Thymus (tissue), 14 donors: ENCODE measurements at places on chromosomes 2 and 18. TPM values are rescaled to one million over a fixed set of nuclear protein-coding genes. Genes with fewer than 3 reads are reported as not detected.

DNA sequence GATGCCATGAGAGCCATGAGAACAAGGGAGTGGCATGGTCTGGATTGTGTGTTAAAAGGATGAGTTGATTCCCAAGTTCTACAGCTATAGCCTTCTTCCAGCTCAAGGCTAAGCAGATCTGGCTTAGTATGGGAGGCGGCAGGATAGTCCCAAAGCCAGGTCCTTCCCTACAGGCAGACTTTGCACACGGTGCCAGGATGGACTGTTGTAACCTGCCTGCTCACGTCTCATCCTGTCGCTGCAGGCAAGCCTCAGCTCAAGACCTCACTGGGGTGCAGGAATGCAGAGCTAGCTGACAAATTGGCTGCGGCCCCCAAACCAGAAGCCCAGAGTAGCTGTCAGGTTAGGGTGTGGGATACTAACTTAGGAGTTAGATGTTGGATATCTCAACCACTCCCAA is 28.8 kb upstream of the IGFBP5 start:
- H3K4me3 ChIP-seq, result no peak overlapping the region
- H3K27ac ChIP-seq, result no peak overlapping the region
- no peaks in the 10 kb centered on the region for H3K27me3 ChIP-seq

DNA sequence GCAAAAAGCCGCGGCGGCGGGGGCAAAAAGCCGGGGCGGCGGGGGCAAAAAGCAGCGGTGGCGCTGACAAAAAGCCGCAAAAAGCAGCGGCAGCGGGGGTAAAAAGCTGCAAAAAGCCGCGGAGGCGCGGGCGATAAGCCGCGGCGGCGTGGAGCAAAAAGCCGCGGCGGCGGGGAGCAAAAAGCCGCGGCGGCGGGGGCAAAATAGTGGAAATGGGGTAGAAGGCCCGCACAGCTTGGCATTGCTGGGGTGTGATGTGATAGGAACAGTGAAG is 450.1 kb downstream of the ANKRD30B start:
- H3K4me1 ChIP-seq, result no peaks in the 10 kb centered on the region
- H3K4me3 ChIP-seq, result no peak overlapping the region
- H3K27ac ChIP-seq, result no peak overlapping the region
- H3K27me3 ChIP-seq, result peaks cover 2% of the 10 kb centered on the region

- H3K27me3 ChIP-seq, result peaks cover 30% of the 10 kb centered on the region
- H3K36me3 ChIP-seq, result no peaks in the 10 kb centered on the region
- H3K27ac ChIP-seq, result no peak overlapping the region
- no peaks in the 10 kb centered on the region for H3K4me1 ChIP-seq
These were observed 12.8 kb upstream of the ONECUT2 start for GRCh38 chr18:57422313-57422872.

- no peaks in the 10 kb centered on the region for H3K27me3 ChIP-seq
- no peaks in the 10 kb centered on the region for H3K4me1 ChIP-seq
- H3K36me3 ChIP-seq, result no peaks in the 10 kb centered on the region
These were observed 425.4 kb downstream of the TGIF1 start for GRCh38 chr18:3875376-3875775.

GRCh38 chr2:146964494-146964893 is 880.3 kb upstream of the ACVR2A start:
- H3K36me3 ChIP-seq, result no peaks in the 10 kb centered on the region
- no peak for DNase-seq
- H3K27ac ChIP-seq, result no peak overlapping the region

DNA sequence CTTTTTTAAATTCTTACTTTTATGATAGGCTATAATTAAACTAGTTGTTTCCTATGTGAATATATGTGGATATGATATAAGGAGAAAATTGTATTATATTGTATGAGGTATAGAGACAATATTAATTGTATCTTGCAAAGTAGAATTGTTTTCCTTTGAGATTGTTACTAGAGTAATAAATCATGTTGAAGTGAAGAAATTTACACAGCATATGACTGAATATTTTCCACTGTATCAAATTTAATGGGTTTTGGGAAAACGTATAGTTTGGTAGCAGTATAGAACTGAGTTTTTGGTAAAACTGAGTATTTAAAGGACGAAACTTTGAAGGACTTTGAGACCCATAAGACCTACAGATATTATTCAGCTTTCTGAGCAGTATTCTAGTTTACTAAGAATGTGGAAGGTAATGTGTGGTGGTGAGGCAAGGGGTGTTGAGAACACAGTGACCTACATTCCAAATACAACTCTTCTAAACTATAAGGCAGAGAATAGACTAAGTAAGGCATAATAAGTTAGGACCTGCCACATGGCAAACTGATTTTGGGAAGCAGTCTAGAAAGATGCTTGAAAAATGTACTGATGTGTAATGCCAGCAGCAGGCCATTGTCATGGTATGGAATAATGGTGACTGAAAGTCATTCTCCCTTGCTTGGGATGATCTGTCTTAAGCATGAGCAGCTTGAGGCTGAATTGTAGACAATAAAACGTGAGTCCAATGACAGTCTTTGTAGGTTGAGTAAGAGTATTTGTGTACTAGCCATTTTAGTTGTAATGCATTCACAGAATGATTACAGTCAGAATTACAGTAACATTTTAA is 29.6 kb downstream of the PKP4 start:
- H3K27ac ChIP-seq, result no peak overlapping the region
- H3K36me3 ChIP-seq, result no peaks in the 10 kb centered on the region
- DNase-seq, result no peak

GRCh38 chr2:131092458-131093005 is 728 bp downstream of the FAM168B start:
- no peaks in the 10 kb centered on the region for H3K27me3 ChIP-seq
- H3K27ac ChIP-seq, result peak overlapping the region; percentile 15
- peaks cover 19% of the 10 kb centered on the region for H3K36me3 ChIP-seq
- no peak for DNase-seq
- H3K4me1 ChIP-seq, result peaks cover 5% of the 10 kb centered on the region

GRCh38 chr2:117492209-117492851 is 322.2 kb upstream of the DDX18 start:
- no peaks in the 10 kb centered on the region for H3K27me3 ChIP-seq
- no peaks in the 10 kb centered on the region for H3K36me3 ChIP-seq
- no peak for DNase-seq
- no peak overlapping the region for H3K4me3 ChIP-seq

DNA sequence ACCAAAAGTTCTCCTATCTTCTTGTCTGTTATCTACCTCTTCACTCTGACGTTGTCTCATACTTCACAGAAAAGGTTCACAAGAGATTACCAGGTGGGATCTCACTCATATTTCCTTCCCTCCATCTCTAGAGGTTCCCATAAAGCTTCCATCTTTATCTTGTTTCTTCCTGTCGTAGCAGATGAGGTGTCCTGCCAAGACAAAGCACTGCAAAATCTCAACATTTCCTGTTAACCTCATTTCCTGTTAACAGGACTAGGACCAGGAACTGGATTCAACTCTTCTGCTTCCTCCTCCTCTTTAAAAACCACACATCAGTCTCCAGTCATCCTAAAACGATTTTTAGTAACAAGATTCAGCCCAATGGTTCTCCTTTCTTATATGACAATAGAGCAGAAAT is 512.8 kb upstream of the NRP2 start:
- H3K4me1 ChIP-seq, result no peaks in the 10 kb centered on the region
- H3K36me3 ChIP-seq, result no peaks in the 10 kb centered on the region
- no peak for DNase-seq
- no peaks in the 10 kb centered on the region for H3K27me3 ChIP-seq
- no peak overlapping the region for H3K4me3 ChIP-seq
- H3K27ac ChIP-seq, result no peak overlapping the region

DNA sequence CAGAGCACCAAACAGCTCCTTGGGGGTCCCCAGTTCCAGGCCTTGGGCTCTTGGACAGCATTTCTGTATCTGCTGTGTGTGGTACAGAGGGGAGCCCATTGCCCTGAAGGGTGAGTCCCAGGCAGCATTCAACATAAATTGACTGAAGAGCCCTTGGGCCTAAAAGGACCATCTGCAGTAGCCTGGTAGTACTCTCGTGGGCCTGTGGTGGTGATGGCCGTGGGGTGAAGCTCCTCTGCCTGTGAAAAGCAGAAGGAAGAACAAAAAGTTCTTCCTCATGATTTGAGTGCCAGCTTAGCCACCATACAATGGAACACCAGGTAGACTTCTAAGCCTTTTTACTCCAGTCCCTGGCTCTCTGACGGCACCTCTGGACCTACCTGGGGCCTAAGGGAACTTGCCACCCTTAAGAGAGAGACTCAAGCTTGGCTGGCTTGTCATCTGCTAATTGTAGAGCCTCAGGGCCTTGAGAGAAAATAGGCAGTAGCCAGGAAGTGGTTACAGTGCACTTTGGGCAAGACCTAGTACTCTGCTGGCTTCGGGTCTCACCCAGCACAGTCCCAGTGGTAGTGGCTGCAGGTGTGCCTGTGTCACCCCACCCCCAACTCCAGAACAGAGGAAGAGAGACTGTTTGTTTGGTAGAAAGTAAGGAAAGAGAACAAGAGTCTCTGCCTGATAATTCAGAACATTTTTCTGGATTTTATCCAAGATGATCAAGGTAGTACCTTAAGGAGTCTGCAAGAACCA is 84.6 kb upstream of the CERS6 start:
- H3K36me3 ChIP-seq, result no peaks in the 10 kb centered on the region

ELP2 gene
- total RNA-seq, result 62.5 TPM

- DNase-seq, result no peak
- H3K27me3 ChIP-seq, result no peaks in the 10 kb centered on the region
- H3K4me3 ChIP-seq, result no peak overlapping the region
- H3K4me1 ChIP-seq, result peaks cover 46% of the 10 kb centered on the region
- H3K36me3 ChIP-seq, result no peaks in the 10 kb centered on the region
- no peak overlapping the region for H3K27ac ChIP-seq
These were observed 35.7 kb downstream of the ODC1 start for GRCh38 chr2:10412380-10412779.

ANKRD30BL gene
- 0.19 TPM for total RNA-seq

- no peaks in the 10 kb centered on the region for H3K27me3 ChIP-seq
- no peak overlapping the region for H3K4me3 ChIP-seq
- no peaks in the 10 kb centered on the region for H3K36me3 ChIP-seq
- H3K27ac ChIP-seq, result no peak overlapping the region
These were observed 136.3 kb downstream of the OLA1 start for GRCh38 chr2:174112073-174112472.

ACMSD gene
- not detected for total RNA-seq

GRCh38 chr2:104852090-104852666 is 1.7 kb upstream of the POU3F3 start:
- no peak overlapping the region for H3K27ac ChIP-seq
- H3K4me3 ChIP-seq, result no peak overlapping the region
- H3K4me1 ChIP-seq, result peaks cover 32% of the 10 kb centered on the region

GRCh38 chr2:111938392-111938791 is 40.0 kb downstream of the MERTK start:
- no peaks in the 10 kb centered on the region for H3K27me3 ChIP-seq
- H3K4me1 ChIP-seq, result no peaks in the 10 kb centered on the region
- H3K4me3 ChIP-seq, result no peak overlapping the region
- H3K36me3 ChIP-seq, result no peaks in the 10 kb centered on the region
- DNase-seq, result no peak

- peak overlapping the region; percentile 80 for H3K27ac ChIP-seq
- H3K27me3 ChIP-seq, result no peaks in the 10 kb centered on the region
- H3K4me3 ChIP-seq, result peak overlapping the region; percentile 71
- H3K4me1 ChIP-seq, result peaks cover 4% of the 10 kb centered on the region
- no peaks in the 10 kb centered on the region for H3K36me3 ChIP-seq
- DNase-seq, result peak; percentile 46
These were observed 3.9 kb upstream of the SPRED2 start for GRCh38 chr2:65436169-65436823.

GRCh38 chr2:207449642-207450165 is 80.1 kb upstream of the CREB1 start:
- H3K27ac ChIP-seq, result no peak overlapping the region
- H3K36me3 ChIP-seq, result no peaks in the 10 kb centered on the region
- no peaks in the 10 kb centered on the region for H3K27me3 ChIP-seq
- no peak for DNase-seq

DNA sequence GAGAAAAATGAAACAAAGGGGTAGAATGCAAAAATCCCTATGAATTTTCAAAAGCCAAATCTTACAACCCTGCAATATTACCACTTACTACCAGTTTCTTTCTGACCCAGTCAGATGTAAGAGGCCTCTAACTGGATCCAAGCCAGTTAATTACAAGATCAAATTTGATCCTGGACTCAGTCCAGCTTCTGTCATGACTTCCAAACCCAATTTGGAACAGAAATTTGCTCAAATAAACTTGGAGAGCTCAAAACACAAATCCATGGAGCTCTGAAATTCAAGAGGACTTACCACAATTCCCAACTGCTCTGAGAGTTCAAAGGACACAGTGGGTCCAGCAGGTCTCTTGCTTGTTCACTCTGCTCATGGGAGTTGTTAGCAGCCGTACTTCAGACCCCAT is 1271.7 kb upstream of the SLC39A10 start:
- H3K4me1 ChIP-seq, result no peaks in the 10 kb centered on the region
- H3K4me3 ChIP-seq, result no peak overlapping the region
- DNase-seq, result no peak
- no peak overlapping the region for H3K27ac ChIP-seq
- H3K36me3 ChIP-seq, result no peaks in the 10 kb centered on the region

FRZB gene
- total RNA-seq, result 2.5 TPM

GRCh38 chr2:122390406-122390805 is 635.0 kb downstream of the TSN start:
- no peaks in the 10 kb centered on the region for H3K4me1 ChIP-seq
- H3K36me3 ChIP-seq, result no peaks in the 10 kb centered on the region
- H3K27me3 ChIP-seq, result no peaks in the 10 kb centered on the region
- DNase-seq, result no peak
- no peak overlapping the region for H3K27ac ChIP-seq
- no peak overlapping the region for H3K4me3 ChIP-seq

GRCh38 chr18:52070291-52070756 is 269.7 kb upstream of the DCC start:
- DNase-seq, result no peak
- no peak overlapping the region for H3K4me3 ChIP-seq
- H3K27ac ChIP-seq, result no peak overlapping the region
- H3K27me3 ChIP-seq, result no peaks in the 10 kb centered on the region
- H3K36me3 ChIP-seq, result no peaks in the 10 kb centered on the region

DNA sequence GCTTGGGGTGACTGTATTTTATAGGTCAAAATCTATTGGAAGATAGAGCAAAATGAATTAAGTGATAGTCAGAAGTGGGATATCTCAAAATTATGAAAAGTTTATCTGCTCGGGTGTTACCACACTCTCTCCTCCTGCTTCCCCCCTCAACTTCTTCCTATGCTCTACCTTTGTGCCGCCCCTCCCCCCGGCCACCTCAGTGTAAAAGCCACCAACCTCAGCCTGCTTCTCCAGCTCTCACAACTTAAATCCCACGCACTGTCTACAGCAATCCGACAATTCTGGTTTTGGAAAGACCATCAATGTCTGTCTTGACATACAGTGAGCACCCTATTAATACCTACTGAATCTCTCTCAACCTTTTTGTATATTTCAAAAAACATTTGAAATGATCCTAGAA is 164.6 kb downstream of the DCC start:
- H3K36me3 ChIP-seq, result no peaks in the 10 kb centered on the region
- no peaks in the 10 kb centered on the region for H3K4me1 ChIP-seq
- no peaks in the 10 kb centered on the region for H3K27me3 ChIP-seq
- no peak for DNase-seq
- no peak overlapping the region for H3K27ac ChIP-seq

- no peaks in the 10 kb centered on the region for H3K36me3 ChIP-seq
- DNase-seq, result no peak
- peaks cover 18% of the 10 kb centered on the region for H3K4me1 ChIP-seq
- H3K27me3 ChIP-seq, result peaks cover 94% of the 10 kb centered on the region
- no peak overlapping the region for H3K27ac ChIP-seq
These were observed 11.1 kb downstream of the NR4A2 start for GRCh38 chr2:156321243-156321904.

ADD2 gene
- total RNA-seq, result 0.90 TPM

CCDC142 gene
- 9.1 TPM for total RNA-seq

- H3K4me1 ChIP-seq, result no peaks in the 10 kb centered on the region
- DNase-seq, result no peak
- H3K36me3 ChIP-seq, result no peaks in the 10 kb centered on the region
- no peak overlapping the region for H3K4me3 ChIP-seq
- no peak overlapping the region for H3K27ac ChIP-seq
These were observed 135.0 kb upstream of the RIOK3 start for GRCh38 chr18:23317975-23318675.
